ENCODE measurements at places on chromosomes 3 and 15.

GRCh38 chr3:196274585-196274984 lies 12.9 kb downstream of the PCYT1A start:
- no peak for DNase-seq

DNA sequence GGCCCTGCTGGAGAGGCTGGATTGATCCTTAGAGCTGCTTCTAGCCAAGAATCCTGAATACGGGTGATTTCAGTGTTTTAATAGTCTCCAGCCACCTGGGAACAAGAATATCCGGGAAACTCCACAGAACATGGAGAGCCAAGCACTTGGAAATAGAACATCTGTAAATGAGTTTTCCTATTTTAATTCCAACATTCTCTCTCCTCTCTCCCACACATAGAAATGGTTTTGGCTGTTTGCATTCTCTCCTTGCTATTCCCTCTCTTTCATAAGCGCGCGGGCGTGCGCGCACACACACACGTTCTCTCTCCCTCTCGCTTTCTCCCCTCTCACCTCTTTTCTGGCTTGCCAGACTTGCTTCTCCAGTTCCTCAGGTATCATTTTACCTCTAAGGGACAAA lies 50.6 kb downstream of the GADL1 start:
- no peak for DNase-seq

DNA sequence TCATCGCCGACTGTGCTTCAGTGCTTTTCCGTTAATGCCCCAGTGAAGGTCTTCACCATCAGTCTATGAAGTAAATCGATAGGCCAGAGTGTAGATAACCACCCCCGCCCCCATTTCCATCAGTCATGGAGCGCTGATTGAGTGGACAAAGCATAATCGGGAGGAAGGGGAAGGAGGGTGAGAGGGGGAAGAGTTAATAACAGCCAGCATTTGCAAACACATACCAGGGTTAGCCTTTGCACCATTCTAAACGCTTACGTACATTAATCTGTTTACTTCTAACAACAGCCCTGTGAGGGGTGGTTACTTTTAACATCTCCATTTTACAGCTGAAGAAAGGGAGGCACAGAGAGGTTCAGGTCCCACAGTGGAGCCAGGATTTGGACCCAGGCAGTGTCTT lies 26.8 kb downstream of the EDEM1 start:
- DNase-seq: no peak

GRCh38 chr3:196408565-196409300 lies 23.5 kb downstream of the UBXN7 start:
- no peak for DNase-seq

DNA sequence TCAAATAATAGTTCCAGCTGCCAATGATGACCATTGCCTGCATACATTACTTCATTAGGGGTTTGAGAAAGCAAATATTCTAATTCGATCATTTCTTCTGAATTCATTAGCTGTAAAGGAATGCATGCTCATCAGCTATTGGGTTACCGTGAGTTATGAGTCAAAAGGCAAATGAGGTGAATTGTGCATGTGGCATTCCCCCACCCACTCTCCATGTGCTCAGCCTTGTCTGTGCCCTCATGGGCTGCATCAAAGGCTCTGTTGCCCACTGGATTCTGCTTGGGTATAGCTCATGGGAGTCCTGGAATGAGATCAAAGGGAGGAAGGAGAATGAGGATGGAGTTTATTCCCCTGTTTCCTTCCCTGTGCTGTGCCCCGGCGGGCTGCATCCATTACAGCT lies 99.3 kb upstream of the CHRNA7 start:
- no peak for DNase-seq

GRCh38 chr15:70164156-70164900 lies 66.6 kb upstream of the TLE3 start:
- DNase-seq: no peak

- DNase-seq: no peak
Measured at GRCh38 chr3:114756506-114757279, 390.4 kb downstream of the ZBTB20 start.

- DNase-seq: no peak
Measured at GRCh38 chr3:116388867-116389385, 56.4 kb downstream of the LSAMP start.

- DNase-seq: no peak
Measured at GRCh38 chr3:108202834-108203233, 19.4 kb downstream of the IFT57 start.

- DNase-seq: no peak
Measured at GRCh38 chr3:123628996-123629746, 44.3 kb upstream of the HACD2 start.

- DNase-seq: no peak
Measured at GRCh38 chr3:13215940-13216546, 142.8 kb upstream of the IQSEC1 start.

- DNase-seq: no peak
Measured at GRCh38 chr3:139204728-139205127, 139.1 kb upstream of the MRPS22 start.

DNA sequence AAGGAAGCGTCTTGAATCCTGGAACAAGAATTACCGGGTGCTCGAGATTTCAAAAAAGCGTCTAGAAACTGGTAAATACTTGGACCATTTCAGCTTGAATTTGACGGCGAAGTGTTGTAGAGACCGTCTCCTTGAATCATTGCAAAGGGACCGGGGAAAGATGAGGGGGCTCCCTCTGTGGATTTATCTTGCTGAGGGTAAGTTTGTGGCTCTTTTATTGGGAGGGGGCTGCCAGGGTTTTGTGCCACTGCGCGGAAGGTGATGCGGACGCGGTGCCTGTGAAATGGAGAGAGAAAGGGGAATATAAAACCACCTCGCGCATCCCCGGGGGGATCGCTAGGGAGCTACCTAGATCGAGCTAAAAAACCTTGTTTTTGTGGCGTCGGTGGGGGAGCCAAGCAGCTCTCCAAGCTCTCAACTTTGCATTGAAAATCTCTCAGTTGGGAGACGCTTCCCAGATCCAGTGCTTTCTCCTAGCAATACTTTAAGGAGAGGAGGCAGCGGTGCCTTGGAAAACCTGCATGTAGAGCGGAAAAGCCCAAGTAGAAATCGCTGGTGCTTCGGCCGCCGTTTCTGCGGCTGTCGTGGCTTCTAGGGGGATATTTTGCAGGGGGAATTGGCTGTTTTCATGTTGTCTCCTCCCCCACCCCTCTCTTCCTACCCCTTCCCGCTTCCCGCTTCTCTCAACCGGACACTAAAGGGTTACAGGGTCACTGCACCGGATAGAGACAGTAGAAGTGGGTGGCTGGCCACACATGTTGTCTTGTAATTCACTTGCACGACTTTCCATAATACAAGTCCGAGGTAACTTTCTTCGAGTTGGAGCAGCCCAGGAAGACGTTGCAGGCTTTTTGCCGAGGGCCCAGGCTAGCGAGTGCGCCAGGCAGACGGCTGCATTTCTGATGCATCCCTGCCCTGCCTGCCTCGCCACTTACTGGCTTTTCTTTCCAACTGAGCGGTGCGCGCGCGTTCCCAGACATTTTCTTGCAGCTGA lies 187.6 kb downstream of the NLGN1 start:
- DNase-seq: no peak

DNA sequence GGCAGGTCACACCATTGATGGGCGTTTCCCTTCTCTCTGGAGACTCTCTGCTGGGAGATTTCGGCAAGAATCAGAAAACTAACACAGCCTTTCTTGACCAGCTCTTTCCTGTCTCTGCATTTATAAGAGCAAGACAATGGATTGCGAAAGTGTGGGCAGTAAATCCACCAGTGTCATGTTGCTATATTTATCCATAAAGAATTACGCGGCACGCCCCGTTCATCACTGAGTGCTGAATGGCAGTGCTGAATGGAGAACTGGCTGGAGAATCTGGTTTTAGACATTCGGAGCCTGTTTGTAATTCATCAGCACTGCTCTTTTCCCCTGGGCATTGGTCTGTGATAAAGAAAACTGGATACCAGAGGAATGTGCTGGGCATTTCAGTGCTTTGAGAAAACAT lies 2.0 kb upstream of the CEMIP start:
- DNase-seq: no peak

- no peak for DNase-seq
Measured at GRCh38 chr15:40590667-40591050, 3.4 kb upstream of the KNL1 start.

- DNase-seq: no peak
Measured at GRCh38 chr3:47409688-47410416, 29.0 kb downstream of the PTPN23 start.

DNA sequence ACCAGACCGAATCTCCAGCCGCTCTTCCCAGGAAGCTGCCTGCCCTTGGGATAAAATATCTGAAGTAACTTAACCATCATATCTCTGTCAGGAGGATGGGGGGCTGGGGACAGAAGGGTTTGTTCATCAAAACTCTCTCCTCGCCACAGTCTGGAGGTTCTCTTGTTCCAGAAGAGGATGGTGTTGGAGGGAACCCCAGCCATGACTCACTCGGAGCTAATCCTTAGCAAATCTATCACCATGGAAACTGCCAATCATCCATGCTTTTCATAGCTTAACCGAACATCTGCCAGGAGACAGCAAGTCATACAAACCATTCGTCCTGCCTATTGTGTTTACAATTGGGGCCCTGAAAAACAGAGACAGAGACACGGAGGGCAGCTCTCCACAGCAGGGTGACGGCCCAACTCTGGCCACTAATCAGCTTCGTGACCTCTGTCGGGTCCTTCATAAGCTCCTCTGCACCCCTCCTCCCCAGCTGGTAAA lies 73.8 kb upstream of the HEG1 start:
- DNase-seq: no peak

DNA sequence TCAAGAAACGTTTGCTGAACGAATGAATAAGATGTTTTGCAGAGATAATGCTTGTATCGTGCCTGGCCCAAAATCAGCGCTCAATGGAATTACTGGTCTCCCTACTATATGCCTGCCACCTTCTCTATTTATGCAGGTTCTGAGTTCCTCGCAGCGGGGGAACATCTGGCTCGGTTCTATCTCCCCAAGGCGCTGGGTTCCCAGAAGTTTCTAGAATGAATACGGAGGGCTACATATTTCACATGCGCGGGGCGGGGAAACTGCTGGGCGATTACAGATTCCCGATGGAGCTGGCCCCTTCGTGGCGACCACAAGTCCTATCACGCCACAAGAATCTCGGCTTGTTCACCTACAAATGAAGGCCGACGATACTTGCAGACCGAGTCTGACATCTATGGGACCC lies 411 bp upstream of the EIF2B5 start:
- DNase-seq: no peak

GRCh38 chr15:77239882-77240608 lies 169.1 kb upstream of the TSPAN3 start:
- no peak for DNase-seq

DNA sequence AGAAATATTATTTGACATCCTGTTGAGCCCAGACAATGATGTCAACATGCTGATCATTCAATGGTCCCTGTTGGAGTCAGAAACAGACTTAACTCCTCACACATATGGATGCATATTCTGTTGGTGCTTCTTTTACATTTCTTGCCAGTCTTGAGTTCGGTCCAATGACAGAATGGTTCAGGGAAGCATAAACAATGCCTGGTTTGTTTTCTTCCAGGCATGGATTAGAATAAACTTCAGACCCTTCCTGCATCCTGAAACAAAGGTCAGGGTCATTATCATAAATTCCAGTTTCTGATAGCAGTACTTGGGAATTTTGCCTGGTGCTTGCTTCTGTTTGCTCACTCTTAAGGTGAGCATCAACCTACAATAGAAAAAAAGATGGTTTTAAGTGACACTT lies 33.3 kb downstream of the BTLA start:
- DNase-seq: no peak

DNA sequence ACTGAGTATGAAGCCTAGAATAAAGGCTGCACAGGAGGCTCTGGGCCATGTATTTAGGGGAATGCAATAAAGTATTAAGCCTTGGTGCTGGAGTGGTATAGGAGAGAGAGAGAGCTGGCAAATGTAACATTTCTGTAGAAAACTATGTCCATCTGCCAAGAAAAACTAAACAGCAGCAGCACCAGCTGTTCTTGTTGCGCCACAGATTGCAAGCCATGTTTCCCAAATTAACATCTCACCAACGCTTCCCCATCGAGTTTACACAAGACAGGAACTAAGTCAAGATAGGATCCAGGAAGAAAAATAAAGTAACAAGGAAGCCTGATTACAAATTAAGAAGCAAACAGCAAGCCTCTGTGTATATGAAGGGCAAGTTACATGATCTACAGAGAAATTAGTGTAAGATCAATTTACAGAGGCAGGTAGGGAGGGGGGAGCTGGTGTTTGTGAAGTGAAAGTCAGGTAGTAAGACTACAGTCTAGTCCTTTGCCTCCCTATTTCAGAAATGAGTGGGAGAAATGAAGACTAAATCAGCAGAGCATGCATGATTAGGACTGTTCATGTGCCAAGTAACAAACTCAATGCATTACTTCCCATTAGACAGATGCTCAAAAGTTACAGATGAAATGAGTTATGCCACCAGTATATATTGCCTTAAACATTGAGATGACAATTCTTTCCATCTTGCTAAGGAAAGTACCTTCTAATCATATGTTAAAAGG lies 900.5 kb downstream of the EPHA3 start:
- no peak for DNase-seq

DNA sequence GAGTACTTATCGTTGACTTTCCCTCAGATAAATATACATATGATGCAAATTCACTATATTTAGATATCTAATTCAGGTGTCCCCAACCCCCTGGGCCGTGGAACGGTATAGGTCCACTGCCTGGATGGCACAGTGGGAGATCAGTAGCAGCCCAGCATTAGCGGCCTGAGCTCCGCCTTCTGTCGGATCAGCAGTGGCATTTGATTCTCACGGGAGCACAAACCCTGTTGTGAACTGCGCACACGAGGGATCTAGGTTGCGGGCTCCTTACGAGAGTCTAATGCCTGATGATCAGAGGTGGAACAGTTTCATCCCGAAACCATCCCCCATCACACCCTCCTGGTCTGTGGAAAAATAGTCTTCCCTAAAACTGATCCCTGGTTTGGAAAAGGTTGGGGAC lies 6.9 kb downstream of the KNL1 start:
- DNase-seq: no peak

DNA sequence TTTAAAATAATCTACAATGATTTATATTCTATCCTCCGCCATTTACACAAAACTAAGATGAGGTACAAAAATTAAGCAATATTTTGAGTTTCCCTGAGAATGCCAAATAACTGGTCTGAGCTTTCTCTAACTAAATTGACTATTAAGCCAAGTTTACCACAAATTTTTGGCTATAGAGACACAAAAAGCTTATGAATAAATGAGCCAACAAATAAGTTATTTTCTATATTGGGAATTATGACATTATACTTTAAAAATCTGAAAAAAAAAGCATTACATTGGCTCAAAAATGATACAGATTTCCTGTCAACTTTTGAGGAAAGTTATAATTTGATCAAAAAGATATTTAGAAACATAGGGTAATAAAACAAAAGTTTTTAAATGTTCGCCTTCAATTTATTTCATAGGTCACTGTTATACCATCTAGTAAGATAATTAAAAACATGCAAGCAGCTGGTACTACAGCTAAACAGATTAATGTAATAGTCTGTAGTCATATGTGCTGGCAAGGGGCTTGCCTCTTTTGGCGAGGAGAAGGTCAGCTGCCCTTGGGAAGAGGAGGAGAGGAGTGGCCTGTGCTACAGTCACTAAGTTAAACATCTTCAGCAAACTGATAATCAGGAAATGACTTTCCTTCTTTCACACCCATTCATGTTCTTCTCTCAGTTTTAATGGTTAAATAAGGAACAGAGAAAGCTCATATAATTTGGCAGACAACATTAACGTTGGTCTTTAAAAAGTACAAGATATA lies 318.5 kb downstream of the TBC1D5 start:
- DNase-seq: no peak

GRCh38 chr15:96087180-96087884 lies 243.2 kb upstream of the NR2F2 start:
- DNase-seq: no peak

Data from naive thymus-derived CD8-positive, alpha-beta T cell (primary cell).